Mesenteric fat pad (tissue), 1 donor: ENCODE measurements at places on chromosomes 5 and 9. TPM values are rescaled to one million over a fixed set of nuclear protein-coding genes. Genes with fewer than 3 reads are reported as not detected.

GRCh38 chr5:126543660-126544059 lies 51.4 kb downstream of the ALDH7A1 start:
- DNase-seq, result no peak

GRCh38 chr5:30600892-30601291 lies 592.6 kb upstream of the CDH6 start:
- DNase-seq, result no peak

The SH3GL2 gene
- not detected for total RNA-seq

The SREK1 gene
- 51.7 TPM for total RNA-seq
